ENCODE measurements at places on chromosomes 3 and 15.

DNA sequence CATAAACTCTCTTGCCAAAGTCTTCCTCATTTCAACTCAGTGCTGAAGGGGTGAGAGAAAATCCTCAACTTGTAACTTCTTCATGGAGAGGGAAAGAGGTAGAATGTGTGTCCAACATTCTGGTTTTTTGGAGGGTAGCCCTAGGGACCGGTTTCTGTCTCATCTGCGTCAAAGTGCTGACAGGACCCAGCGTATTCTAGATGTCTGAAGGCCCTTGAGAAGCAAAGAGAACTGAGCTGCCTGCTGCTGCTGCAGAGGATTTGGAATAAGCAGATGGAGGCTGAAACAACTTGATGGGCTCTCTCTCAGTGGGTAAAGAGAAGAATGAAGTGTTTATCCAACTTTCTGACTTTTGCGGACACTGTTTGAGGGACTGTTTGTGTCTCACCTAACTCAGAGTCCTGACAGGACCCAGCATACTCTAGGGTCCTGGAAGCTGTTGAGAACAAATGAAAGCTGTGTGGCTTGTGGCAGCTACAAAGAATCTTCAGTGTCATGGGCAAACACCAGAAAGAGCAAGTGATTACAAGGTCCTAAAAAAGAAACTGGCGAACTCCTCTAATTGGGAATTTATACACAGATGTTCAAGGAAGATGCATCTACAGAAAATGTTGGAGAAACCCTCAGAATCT is 174.4 kb downstream of the SI start:
- DNase-seq, result no peak

GRCh38 chr15:33152502-33153109 is 41.9 kb downstream of the FMN1 start:
- no peak for DNase-seq

GRCh38 chr3:119976214-119976613 is 118.0 kb downstream of the GSK3B start:
- no peak for DNase-seq

DNA sequence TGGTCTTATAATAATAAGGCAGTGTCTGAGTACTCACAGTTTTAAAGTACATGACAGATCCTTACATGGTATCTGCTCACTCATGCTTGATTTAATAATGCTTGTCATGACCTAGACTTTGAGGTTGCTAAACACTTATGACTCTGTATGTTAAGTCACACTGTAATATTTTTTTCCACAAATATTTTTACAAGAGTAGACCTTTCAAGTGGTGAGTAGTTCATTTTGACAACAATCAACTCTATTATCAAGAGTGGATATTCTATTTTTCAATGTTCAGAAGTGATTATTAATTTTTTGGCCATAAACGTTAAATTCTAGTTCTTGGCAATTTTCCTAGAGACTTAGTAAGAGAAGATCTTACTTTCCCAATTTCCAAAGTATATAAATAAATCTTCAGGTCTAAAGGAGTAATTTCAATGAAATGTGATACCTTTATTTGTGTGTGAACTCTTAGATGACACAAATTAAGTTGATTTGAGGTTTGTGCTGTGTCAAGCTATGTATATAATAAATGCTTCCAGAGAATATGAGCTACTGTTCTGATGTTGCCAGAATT is 104.5 kb downstream of the NLGN1 start:
- DNase-seq, result no peak

- no peak for DNase-seq
Observed at GRCh38 chr3:65539616-65540015, 499.1 kb downstream of the MAGI1 start.

DNA sequence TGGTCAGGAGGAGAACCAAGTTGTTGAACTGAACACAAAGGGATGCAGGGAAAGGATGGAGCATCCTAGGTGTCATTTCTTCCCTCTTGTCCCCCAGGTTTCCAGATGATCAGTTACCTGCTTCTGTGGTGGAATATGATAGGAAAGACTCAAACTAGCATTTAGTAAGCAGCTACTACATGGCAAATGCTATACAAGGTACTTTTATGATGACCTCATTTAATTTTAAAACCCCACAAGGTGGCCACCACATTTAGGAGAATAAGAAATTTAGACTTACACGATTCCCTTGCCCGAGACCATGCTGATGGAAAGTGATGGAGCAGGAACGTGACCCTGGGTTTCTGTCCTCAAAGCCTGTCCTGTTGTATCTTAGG is 40.9 kb downstream of the CCR4 start:
- DNase-seq, result no peak

DNA sequence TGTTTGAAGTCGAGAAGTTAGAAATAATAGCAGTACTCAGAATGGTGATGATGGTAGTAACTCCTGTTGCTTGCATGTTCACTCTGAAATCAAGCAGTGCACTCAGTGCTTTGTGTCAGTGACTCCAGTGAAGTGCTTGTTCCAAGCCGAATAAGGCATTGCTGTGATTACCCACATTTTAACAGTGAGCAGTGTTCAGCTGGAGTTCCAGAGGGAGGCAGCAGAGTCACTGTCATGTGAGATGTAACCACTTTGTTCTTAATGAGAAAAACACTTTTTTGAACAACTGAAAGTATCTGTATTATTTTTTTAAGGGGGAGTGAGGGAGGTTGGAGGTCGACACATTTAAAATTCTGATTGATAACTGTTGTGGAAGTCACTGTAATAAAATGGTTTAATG is 3.7 kb downstream of the MDFIC2 start:
- no peak for DNase-seq

- DNase-seq, result no peak
Observed at GRCh38 chr15:66070220-66070934, 183.2 kb downstream of the MEGF11 start.

- peak; percentile 74 for DNase-seq
Observed at GRCh38 chr3:141561426-141562034, 74.7 kb downstream of the RASA2 start.

DNA sequence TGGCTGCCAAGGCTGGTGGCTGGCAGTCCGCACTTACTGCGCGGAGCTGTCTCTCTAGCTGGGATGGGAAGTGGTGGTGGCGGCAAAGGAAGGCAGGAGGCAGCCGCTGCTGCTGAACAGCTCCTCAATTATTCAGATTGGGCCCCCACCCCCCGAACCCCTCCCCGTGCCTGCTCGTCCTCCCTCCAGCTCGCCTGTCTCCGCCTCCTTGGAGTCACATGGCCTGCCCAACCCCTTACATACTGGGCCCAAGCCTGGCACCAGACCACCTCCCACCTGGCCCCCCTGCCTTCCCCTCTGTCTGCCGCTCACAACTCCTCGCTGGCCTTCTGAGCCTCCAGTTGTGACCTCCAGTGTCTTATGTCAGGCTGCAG is at the start of gene SLC7A14:
SLC7A14 (minus strand) TSS at position 139 of the 374 bp plus-strand sequence. CDS start 59,139 bp downstream, outside the sequence.
- DNase-seq, result no peak

GRCh38 chr3:56845505-56845904 is 43.8 kb upstream of the ARHGEF3 start:
- DNase-seq, result no peak

DNA sequence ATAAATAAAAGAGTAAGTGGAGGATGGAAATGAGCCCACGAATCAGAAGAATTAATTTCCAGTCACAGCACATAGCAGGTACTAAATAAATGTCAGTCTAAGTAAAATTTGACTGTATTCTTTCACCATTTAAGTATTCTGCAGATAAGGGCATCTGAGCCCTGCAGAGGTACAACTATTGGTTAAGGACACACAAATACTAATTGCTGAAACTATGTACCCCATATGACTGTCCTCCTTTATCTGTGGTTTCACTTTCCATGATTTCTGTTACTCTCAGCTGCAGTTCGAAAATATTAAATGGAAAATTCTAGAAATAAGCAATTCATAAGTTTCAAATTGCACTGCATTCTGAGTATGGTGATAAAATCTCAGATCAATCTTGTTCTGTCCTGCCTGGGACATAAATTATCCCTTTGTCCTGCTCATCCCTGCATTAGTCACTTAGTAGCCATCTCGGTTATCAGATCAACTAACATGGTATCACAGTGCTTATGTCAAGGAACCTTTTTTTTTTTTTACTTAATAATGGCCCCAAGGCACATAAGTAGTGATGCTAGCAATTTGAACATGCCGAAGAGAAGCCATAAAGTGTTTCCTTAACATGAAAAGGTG is 95.1 kb downstream of the LSAMP start:
- DNase-seq, result no peak

Data from CD4-positive, alpha-beta T cell treated with Interleukin-15 for 4 hours (primary cell).